ENCODE measurements at places on chromosomes 16 and 17.
A peak's percentile ranks its signal among the peaks of the same experiment; 100 is the strongest.

- DNase-seq = no peak
Measured at GRCh38 chr16:74710401-74710800, 9.7 kb upstream of the MLKL start.

DNA sequence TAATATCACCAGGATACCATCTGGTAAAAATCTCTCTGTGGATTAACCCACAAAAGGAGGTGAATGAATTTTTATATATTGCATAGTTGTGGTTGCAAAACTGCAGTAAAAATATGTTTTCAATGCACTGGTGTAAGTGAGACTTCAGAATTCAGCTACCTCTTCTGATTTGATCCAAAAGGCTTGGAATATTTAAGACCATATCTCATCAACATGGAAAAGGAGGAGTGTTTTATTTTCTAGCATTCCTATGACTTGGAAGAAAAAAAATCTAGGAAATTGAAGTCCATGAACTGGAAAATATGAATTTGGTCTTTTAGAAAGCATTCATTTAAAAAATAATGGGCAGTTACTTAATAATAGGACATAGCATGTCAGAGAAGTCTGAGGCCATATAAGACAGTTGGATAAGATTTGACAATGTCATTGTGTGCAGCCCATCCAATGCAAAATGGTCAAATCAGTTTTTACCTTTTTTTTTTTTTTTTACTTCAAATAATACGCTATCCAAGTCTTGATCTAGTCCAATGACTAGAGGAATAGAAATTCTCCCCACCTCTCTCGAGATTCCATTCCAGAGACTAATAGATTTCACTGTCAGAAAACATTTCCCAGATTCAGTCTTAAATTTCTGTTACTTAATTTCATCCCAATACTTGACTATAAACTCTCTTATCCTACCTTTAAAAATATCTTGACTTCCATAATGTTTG, 364.9 kb upstream of the PMFBP1 start:
- DNase-seq = no peak

GRCh38 chr17:4559966-4560365, 411 bp downstream of the GGT6 start:
- no peak for DNase-seq

- no peak for DNase-seq
Measured at GRCh38 chr16:48003206-48003907, 152.4 kb downstream of the ABCC12 start.

DNA sequence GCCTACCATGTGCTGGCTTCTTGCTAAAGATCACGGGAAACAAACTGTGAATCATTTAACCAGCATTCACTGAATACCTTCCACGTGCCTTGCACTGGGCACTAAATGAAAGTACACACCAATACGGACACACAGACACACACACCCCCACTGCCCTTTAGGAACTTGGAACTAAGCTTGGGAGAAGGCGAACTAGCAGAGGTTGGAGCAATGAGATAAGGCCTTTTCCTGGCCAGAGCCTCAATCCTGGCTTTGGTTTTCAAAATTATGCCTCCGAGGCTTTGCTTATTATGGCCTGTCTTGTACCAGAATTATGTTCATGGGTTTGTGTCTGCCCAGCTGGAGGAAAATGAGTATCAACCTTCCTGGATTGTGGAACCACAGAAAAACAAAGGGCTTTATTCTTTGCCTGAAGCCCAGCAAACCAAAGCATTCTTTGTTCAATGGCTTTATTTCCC, 32.3 kb downstream of the CPPED1 start:
- DNase-seq = no peak

DNA sequence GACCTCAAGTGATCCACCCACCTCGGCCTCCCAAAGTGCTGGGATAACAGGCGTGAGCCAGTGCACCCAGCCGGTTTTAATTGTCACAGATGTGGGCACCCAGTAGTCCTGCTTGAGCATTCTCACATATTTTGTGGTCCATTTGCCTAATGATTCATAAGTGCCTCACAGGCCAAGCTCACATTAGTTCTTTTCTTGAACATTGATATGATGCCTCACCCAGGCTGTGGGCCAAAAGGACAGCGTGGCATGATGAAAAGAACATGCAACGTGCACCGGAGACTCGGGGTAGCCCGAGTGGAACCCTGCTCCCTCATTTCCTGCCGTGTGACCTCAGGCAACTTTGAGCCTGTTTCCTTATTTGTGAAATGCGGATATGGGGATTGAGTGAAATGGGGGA, 181.9 kb downstream of the SNX29 start:
- no peak for DNase-seq

DNA sequence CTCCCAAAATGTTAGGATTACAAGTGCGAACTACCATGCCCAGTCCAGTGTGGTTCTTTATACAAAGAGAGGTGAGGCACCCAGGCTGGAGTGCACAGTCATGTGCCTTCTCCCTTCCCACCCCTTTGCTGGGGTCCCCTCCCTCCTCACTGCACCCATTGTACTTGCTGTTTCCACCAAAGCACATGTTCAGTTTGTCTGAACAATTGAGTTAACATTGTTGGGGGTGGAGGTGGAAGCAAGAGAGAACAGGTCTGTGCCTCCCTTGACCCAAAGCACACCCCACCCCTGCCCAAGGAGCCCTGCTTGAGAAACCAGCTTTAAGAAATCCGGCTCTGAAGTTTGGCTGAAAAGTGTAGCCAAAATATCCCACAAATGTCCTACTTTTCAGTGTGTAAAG, 142.3 kb upstream of the CDH5 start:
- DNase-seq = no peak

DNA sequence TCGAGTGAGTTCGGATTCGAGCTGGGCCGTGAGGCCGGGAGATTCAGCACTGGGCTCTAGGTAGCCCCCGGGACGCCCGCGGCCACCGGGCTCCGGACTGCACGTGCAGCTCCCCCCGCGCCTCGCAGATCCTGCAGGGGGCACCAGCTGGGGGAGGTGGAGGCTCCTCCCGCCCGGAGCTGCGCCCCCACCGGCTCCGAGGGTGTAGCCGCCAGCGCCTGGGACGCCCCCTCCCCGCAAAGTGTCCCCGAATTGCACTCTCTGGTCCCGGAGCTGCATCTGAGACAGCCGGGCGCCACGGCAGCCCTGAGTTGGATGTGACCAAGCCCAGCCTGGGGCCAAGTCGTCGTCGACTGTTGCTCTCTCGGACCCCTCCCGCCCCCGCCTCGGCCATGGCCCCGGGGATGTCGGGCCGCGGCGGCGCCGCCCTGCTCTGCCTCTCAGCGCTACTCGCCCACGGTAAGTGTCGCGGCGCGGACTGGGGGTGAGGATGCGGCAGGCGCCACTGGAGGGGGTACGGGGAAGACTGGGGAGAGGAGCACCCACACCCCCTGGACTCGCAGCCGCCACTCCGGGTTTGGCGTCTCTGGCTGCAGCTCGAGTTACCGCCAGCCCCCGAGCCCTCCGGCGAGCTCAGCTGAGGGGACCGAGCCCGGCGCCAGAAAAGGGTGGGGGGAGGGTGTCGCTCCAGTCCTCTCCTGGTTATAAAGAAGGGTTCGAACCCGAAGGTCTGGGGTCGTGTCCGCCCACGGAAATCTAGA, 1.5 kb downstream of the TMEM132E start:
- no peak for DNase-seq

- no peak for DNase-seq
Measured at GRCh38 chr16:18049547-18050133, 286.9 kb downstream of the NPIPA8 start.

- no peak for DNase-seq
Measured at GRCh38 chr17:6135236-6135635, 65.1 kb downstream of the WSCD1 start.

GRCh38 chr17:39151150-39151942, at the start of gene PLXDC1:
Gene PLXDC1, minus strand, starts transcription at chr17:39151637. Its CDS starts 200 bp downstream, at chr17:39151437.
- no peak for DNase-seq

DNA sequence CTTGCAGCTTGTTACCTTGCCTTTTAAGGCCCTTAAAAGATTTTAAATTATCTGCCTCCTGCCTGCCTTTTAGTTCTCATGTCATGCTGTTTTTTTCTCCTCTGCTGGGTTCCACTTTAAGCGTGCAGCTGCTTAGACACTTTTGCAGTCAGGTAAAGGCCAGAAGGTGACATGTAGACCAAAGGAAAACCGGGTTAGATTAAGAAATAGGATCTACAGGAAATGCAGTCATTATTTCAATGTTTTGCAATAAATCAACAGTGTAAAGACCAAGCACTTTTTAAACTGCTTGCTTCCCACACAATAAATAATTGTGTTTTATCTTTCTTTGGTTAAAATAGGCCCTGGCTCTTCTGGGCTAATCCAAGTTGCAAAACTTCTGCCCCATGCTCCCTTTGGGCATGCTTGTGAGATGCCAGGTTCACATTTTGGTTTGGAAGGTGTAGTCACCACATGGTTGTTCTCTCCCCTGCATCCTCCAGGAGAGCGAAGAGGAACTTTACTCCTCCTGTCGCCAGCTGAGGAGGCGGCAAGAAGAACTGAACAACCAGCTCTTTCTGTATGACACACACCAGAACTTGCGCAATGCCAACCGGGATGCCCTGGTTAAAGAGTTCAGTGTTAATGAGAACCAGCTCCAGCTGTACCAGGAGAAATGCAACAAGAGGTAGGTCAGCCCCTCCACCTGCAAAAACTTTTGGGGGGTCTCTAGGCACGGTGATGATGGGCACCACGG, 54.9 kb downstream of the SDR42E1 start:
- DNase-seq = no peak

DNA sequence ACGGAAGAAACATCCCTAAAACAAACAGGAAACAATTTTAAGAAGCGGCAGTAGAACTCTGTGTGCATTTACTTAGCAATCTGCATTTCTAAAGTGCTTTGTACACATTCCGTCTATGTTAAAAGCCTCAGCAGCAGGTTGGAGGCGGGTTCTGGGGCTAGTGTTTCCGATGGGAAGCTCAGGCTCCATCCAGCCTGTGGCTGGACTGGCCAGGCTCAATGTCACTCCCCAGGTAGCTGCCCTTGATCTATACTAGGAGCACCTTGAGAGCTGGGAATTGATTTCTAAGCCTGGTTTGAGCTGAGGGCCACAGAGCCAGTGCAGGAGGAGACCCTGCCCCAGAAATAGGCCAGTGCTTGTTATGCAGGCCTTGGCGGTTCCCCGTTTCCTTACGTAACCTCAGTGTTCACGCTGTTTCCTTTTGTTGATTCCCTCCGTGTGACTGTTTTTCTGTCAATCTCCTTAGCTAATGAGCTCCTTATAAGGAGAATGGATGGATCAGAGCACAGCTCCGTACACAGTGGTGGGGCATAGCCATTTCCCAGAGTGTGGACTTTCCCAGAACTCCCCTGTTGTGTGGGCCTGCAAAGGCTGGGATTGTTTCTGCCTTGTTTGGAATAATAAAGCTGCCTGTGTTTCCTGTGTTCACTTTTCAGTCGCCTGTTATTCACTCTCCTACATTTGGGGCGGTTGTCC, 21.4 kb downstream of the ADORA2B start:
- DNase-seq = no peak

- no peak for DNase-seq
Measured at GRCh38 chr16:11007714-11008280, 63.4 kb downstream of the CLEC16A start.

- no peak for DNase-seq
Measured at GRCh38 chr17:57939797-57940196, 15.4 kb downstream of the CUEDC1 start.

DNA sequence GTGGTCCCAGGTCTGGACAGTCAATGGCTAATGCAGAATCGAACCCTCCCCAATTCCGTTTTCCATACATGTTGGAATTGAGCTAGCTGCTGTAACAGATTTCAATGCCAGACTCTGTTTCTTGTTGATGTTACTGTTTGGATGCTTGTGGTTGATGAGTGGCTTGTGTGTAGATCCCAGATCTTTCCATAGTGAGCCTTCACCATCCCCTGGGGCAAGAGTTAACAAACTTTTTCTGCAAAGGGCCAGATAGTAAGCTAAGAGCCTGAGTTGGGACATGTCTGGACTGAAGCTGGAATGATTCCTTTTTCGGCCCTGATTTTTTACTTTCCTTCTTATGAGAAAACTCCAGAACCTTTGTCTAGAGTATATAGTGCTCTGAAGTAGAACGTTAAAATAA, 296.3 kb downstream of the CPPED1 start:
- DNase-seq = no peak

GRCh38 chr17:31858642-31859486, at the start of gene COPRS:
Gene COPRS, minus strand, starts transcription at chr17:31859244. Its CDS starts 45 bp downstream, at chr17:31859199.
- peak; percentile 70 for DNase-seq

GRCh38 chr16:24771779-24772157, 42.3 kb downstream of the TNRC6A start:
- no peak for DNase-seq

DNA sequence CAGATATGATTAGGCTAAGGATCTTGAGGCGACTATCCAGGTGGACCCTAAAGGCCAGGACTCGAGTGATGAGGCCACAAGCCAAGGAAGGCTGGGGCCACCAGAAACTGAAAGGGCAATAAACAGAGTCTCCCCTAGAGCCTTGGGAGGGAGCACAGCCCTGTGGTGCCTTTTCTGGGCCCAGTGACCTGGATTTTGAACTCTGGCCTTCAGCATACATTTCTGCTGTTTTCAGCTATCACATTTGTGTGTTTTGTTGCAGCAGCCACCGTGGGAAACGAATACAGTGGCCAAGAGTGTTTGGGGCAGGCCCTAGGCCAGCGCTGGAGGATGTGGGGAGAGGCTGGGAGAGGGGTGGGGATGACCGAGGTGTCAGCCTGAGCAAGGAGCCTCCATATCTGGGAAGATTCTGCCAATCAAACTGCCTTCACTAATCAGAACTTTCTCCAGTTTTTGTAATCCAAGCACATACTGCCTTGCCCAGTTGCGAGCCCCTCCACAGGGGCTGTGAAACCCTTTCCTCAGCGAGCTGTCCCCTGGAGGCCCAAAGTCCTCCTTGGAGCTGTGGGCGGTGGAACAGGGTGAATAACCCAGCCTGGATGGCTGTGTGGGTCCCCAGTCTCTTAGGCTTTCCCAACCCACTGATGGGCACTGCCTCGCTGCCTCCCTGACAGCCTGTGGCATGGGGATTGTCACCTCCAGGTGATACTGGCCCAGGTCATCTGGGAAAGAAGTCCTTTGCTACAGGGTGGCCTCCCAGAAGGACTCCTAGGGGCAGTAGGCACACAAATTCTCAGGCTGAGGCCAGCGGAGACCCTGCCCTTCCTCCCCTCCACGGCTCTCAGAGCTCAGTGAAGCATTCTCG, 16.8 kb downstream of the B9D1 start:
- no peak for DNase-seq

DNA sequence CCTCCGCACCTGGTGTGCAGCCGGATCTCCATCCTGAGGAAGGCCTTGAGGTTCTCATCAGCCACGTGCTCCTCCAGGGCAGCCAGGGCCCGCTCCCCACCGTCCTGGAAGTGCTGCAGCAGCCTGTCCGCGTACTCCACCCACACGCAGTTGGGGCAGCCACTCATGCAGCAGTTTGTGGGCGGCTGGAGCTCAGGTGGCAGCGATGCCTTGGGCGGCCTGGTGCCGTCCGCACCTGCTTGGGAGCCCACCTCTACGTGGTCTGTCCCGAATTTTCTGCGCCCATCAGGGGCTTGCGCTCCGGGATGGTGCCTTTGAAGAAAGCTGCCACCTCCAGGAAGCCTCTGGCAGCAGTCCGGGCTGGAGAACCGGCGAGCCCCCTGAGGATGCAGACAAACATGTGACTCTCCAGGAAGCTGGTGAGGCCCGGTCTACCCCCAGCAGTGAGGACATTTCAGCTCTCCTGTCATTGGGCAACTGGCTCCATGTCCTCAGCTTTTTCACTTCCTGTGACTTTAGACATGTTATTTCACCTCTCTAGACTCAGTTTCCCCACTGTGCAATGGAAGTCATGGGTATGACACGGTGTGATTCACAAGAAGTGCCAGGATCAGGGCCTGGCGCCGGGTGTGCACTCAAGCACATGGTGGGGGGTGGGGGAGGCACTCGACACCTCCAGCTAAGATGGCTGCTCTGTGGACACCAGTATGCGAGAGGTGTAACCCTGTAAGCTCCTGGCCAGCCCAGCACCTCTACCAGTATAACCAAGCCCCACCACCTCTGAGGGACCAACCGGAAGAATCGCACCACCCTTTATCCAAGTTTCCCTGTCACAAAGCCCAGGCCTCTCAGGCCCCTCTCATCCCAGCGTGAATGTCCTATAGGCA, 957 bp downstream of the OXLD1 start:
- peak; percentile 51 for DNase-seq

All from stimulated activated CD8-positive, alpha-beta memory T cell treated with anti-CD3 and anti-CD28 coated beads, Interleukin-15, amount 100 ng/mL, for 48 hours (primary cell).